EL (cell line): ENCODE measurements at places on chromosomes 1 and 21.

DNA sequence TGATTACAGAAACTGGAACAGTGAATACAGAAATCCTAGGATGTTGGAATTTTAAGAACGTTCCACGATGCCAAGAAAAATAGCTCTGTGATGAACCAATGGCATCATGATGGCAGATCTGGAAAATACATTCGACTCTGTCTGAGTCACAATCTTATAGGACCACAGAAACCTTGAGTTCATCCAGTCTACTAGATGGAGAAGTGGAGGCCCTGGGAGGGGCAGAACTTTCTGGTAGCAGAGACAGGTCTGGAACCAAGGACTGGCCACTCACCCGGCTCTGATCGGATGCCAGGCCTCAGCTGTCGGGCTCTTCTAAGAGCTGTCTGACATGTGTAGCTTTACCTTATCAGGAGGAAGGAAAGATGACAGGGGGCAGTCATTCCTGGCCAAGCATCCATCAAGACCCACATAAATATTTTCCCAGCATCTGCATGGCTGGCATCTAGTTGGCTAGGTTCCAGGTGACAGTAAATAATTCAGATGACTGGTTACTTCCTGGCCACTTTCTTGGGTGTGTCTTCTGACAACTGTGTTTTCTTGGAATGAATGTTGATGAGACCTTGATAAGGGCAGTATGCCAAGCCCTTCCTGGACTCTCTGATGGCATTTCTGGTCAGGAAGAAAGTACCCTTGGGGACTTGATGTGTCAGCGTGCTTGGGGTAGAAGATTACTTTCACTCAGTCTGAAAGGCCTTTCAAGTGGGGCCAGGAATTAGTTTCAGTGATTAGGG is 72.6 kb upstream of the TRABD2B start:
- no peak for DNase-seq

DNA sequence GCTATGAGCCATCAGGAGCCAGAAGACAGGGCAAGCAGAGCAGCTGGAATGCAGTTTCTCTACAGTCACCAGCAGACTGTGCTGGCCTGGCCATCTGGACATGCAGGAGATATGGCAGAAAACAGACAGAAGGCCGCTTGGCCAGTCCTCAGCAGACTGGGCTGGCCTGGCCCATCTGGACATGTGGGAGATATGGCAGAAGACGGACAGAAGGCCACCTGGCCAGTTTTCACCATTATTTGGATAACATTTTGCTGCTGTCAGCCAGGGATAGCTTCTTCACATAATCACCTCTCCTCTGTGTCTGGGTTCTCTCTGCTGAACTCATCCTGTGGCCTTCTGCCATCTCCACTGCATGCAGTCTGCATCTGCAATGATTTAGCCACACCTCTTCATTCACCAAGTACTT is 25.0 kb upstream of the CACYBP start:
- DNase-seq: no peak

- no peak for DNase-seq
These were observed 117.0 kb downstream of the PRDM16 start for GRCh38 chr1:3185896-3186525.

- no peak for DNase-seq
These were observed 21.8 kb downstream of the PTPRC start for GRCh38 chr1:198660341-198661261.

- DNase-seq: no peak
These were observed 17.0 kb upstream of the TRAF5 start for GRCh38 chr1:211309617-211310016.

DNA sequence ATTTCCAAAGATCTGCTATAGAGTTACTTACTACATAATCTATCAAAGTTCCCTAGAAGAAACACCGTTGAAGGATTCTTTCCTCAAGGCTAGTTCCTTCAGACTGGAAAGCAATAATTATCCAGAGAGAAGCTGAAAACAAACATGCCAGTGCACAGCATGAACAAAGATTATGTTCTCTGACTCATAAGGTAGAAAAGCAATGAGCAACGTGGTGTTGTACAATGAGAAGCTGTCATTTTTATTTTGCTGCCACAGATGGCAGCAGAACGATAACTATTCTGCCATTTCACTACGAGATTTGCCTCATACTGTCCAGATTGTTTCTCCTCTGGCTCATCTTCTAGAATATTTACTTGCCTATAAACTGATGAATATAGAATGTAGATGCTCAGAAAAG is 10.7 kb downstream of the EXTL2 start:
- DNase-seq: peak; percentile 46

- peak; percentile 97 for DNase-seq
These were observed 20.9 kb downstream of the LAMC1 start for GRCh38 chr1:183043872-183044854.

- DNase-seq: peak; percentile 98
These were observed 81.8 kb downstream of the CDC7 start for GRCh38 chr1:91582431-91582921.

GRCh38 chr1:3509721-3510120 is 55.3 kb downstream of the ARHGEF16 start:
- no peak for DNase-seq

DNA sequence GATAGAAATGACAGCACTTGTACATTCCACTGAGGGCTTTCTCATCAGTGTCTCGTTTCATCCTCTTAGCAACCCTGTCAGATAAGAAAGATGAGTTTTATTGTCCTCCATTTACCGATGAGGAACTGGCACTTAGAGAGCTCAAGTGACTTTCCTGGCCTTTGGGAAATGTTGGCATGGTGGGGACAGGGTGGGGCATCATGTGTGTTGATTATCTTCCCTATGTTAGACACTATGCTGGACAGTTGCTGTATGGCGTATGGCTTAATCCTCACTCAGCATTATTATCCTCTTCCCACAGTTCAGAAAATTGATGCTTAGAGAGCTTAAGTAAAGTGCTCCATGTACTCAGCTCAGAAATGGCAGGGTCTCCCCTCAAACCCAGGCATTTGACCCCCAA is 163.2 kb downstream of the CAMTA1 start:
- DNase-seq: no peak

- DNase-seq: peak; percentile 68
These were observed 19.7 kb upstream of the LMX1A start for GRCh38 chr1:165376041-165376810.

DNA sequence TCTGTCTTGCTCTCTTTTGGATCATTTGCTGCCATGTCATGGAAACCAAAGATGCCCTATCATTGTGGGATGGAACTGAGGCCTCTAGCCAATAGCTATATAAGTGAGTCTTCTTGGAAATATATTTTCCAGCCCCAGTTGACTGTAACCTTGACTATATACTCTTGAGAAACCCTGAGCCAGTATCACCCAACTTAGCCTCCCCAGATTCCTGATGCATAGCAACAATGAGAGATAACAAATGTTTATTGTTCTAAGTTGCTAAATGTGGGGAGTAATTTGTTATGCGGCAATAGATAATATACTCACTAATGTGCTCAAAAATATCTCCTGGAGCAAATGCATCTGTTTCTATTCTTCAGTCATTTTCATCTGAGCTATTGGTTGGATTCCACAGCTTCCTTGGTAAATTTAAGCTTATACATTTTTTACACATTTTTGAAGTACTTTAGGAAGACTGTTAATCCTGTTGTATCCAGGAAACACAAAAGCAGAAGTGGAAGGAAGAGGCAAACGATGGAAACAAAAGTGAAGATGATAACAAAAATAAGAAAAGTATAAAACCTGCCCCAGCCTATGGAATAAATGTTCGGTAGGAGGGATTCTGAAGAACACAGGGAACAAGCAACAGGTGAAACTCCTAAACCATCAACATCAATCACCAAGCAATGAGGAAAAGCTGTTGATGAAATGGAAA is 6.3 kb upstream of the SRRM1 start:
- no peak for DNase-seq

DNA sequence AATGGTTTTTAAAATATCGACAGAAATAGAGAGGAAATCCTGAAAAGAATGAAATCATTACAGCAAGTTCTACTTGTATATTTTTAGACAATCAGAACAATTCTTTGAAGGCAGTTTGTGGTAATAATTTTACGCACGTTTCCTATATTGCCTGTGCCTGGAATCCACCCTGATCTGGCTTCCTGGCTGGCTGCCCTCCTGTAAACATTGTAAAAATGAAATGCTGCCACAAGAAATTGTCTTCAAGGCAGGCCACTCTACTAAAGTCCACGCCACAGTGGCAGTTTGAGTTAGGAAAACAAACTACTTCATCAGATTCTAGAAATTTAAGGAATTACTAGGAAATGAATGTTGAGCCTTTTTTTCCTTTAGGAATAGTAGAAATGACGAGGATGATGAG is 454.5 kb upstream of the NR5A2 start:
- peak; percentile 31 for DNase-seq

DNA sequence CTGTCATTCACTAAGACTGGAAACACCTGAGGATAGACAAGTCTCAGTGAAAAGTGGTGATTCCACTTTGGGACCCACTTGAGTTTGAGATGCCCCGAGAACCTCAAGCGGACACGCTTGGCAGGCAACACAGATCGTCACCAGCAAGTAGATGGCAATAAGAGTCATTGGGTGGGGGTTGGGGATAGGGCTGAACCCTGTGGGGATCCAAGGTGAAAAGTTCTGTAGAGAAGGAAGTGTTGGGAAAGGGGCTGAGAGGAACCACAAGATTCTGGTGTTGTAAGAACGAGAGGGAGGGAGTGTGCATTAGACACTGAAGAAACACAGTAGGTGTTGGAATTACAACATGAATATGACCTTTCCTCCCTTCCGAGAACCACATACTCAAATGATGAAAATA is 45.4 kb upstream of the TDRD10 start:
- no peak for DNase-seq

DNA sequence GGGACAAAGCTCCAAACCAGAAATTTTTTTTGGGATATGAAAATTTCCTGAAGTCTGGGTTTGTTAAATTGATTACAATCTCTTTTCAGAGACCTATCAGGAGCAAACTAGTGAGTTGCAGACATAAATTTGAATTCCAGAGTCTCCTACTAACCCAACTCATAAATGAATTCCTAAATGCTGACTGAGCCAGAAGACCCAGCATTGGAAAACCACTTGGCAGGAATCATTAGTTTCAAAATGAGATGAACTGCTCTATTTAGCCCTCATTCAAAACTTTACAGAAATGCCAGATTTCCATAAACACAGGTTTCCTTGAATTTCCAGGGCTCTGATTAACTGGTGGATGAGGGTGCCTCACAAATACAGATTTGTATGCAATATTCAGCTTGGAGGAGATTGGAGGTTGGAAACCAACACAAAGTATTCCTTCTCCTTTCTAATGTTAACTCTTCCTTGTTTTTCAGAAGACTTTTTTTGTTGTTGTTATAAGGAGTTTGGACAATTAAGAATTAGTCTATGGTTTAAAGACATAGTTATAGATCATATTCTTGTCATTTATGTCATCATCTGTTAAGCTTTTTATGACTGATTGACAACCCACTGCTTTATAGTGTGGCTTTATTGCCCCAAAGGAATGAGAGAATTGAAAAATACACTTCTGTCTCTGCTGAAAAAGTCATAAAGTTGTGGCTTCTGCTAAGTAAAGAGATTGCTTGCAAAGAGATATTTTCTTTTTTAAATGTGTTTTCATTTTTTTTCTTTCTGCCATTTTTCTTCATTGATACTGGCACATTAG is 222.8 kb downstream of the HLX start:
- DNase-seq: peak; percentile 88

DNA sequence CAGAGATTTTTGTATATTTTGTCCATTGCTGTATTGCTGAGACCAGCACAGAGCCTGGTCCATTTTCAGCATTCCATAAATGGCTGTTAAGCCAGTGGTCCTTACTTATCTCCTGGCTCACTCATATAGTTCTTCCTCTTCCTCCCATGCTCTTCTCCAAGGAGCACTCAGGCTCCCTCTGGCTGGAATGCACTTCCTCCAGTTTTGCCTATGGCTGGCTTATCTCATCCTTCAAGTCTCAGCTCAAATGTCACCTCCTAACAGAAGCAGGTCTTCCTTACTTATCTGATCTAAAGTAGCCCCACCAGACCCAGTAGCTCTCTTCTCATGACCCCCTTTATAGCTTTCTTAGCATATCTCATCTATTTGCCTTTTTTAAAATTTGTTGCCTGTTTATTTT is 146.9 kb downstream of the SLC30A10 start:
- DNase-seq: no peak

DNA sequence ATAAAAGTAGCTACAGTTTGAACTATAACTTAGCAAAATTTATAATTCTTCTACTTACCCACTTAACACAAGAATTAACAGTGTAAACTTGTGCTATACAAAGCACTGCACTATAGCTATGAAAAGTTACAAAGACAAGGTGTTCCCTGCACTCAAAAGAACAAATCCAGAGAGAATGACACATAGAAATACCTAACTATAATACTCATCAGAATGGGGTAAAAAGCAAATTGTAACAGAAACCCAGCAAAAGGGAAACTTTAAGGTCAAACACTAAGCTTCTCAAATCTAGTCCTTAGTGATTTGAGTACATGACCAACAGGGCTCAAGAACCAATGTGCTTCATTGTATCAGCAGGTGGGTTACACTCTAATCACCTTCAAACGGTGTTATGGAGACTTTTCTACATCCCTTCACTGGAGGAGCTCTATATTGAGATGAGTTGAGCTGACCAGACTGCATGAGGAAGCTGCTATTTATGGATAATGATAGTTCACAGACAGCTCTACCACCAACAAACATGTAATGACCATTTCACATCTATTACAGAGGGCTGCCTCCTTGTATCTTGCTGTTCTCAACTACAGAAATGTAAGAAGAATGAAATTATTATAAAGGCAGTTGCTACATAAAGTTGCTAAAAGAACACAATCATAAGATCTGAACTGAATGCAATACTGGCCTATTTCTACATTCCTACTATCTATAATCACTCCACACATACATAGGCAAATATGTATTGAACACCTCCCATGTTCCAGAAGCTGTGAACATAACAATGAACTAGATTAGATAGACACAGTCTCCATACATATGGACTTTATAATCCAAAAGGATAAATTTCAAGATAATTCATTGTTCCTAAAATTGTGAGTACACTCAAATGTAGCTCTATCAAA is 47.6 kb downstream of the PIK3R3 start:
- DNase-seq: peak; percentile 41

GRCh38 chr1:241834733-241835377 is 13.1 kb upstream of the EXO1 start:
- DNase-seq: peak; percentile 58

GRCh38 chr1:208381481-208381880 is 137.3 kb upstream of the PLXNA2 start:
- no peak for DNase-seq

GRCh38 chr1:226958300-226958699 is 18.2 kb downstream of the COQ8A start:
- DNase-seq: no peak

GRCh38 chr21:34808569-34809204 is 139.9 kb downstream of the CLIC6 start:
- DNase-seq: peak; percentile 78

- DNase-seq: no peak
These were observed 580 bp downstream of the RBM34 start for GRCh38 chr1:235160383-235160956.

DNA sequence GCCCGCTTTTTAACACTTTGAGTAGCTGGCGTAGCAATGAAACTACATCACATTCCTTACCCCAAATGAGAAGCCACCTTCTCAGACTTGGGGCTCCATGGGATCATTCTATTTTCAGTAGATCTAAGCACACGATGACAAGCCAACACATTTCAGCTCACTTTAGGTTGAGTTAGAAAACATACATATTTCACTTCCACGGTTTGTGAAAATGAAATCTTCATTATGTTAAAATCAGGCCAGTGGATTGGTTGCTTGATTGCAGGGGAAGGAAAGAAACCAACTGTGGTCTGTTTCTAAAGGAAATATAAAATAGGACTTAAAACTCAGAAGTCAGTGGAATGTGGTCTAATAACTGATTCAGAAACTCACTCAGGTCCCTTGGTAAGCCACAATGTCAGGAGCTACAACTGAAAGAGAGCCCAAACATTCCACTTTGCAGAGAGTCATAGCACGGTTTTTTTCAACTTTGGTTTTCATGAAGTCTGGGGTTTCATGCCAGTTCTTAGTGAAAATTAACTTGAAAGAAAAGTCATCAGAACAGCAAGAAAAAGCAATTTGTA is 82.3 kb upstream of the TIAM1 start:
- peak; percentile 3 for DNase-seq
